Forelimb muscle (tissue), 1 donor: ENCODE measurements at places on chromosomes 3 and 15. TPM values are rescaled to one million over a fixed set of nuclear protein-coding genes. Genes with fewer than 3 reads are reported as not detected.

- DNase-seq = no peak
These were observed 116.5 kb downstream of the RTP4 start for GRCh38 chr3:187484547-187485295.

DNA sequence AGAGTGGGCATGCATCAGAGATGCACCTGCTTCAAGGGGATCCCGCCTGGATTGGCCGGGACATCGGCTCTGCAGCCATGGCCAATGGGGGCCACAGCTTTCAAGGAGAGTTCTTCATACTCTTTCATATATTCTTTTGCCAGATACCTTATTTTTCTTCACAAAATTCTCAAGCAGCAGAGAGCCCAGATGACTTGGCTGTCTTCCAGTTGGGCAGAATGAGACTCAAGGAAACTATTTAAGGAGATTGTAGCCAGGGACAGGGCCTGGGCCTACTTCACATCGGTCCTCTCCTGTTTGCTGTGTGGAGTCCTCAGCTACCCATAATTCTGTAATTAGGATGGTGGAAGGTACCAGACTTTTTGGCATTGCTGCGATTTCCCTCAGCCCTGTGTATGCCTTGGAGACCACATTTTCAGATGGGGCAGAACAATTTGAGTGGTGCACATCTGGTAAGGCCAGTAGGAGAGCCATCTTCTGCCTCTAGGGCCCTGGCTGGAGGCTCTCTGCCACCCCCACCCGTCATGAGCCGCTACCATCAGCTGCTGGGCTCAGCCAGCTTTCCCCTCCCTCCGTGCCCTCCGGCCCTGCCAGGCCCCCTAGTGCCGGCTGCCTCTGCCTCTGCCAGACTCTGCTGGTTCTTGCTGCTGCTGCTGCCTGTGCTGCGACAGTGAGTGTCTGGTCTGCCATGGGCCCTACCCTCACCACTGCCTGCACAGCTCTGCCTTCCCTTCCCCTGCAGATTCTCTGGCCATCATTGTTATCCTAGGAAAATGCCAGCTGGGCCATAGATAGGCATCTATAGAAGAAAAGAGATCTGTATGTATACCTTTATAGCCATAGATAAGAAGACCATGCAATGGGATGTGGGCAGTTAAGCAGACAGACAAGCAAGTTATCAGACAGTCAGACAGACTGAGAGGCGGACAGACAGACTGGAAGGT, 6.7 kb downstream of the PLIN1 start:
- DNase-seq = no peak

The ATP2B2 gene
- 6.6 TPM for polyA plus RNA-seq

The IGF2BP2 gene
- polyA plus RNA-seq = 38.3 TPM

DNA sequence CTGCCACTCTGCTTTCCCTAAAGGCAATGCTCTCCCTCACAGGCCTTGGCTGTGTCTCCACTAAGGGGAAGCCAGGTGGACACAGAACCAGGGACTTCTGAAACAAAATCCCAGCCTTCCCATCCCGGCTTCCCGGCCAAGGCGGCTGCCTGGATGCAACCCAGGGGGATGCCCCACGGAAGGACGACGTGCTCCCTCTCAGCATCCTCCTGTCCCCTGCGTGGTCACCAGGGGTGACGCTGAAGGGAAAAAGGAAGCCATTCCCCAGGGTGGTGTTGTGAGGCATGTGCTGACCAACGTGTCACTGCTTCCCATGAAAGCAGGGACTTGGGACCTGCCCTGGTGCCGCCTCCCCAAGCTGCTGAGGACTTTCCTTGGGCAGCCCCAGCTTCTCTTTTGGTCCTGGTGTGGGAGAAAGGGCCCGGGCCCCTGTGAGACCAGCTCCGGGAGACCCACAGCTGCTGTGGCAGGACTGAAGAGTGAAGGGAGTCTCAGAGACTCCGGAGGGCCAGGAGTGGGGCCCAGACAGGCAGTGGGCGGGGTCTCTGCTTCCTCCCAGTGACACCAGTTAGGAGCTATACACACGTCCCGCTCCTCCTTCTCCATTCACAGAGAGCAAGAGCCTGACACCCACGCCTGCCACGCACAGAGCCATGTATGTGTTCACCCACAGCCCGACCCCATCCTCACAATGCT, 139.2 kb downstream of the NUP210 start:
- DNase-seq = no peak

- DNase-seq = no peak
These were observed 55.8 kb upstream of the GATM start for GRCh38 chr15:45434078-45434567.

The SMC4 gene
- polyA plus RNA-seq = 54.3 TPM

The GBE1 gene
- polyA plus RNA-seq = 9.6 TPM

DNA sequence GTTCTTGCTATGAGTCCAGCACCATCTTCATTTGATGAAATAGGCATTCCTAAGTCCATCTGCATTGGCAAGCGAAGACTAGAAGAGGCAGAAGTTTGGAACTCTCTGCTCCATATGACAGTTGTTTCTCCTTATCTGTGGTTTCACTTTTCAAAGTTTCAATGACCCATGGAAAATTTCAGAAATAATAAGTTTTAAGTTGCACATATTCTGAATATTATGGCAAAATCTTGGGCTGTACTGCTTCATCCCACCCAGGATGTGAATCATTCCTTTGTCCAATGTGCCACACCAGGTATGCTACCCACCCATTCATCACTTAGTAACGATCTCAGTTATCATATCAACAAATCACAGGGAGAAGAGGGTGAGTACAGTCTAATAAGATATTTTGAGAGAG, 647.9 kb downstream of the GRM7 start:
- no peak for DNase-seq

DNA sequence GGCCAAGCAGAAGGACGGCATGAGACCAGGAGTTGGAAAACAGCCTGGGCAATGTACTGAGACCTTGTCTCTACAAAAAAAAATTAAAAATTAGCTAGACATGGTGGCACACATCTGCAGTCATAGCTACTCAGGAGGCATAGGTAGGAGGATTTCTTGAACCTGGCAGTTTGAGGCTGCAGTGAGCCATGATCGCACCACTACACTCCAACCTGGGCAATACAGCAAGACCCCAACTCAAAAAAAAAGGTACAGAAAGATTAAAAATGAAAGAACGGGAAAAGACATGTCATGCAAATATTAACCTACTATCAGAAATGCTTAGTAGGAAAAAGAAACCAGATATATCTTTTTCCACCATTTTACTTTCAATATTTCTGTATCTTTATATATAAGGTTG, 99.6 kb upstream of the ATP11B start:
- DNase-seq = no peak
